ENCODE measurements at places on chromosomes 12 and 14. TPM values are rescaled to one million over a fixed set of nuclear protein-coding genes. Genes with fewer than 3 reads are reported as not detected.

FSCB gene
- total RNA-seq, result not detected

TMEM260 gene
- 18.1 TPM for total RNA-seq

CISTR gene
- total RNA-seq, result not detected

OR9K2 gene
- total RNA-seq, result not detected

KLRD1 gene
- total RNA-seq, result 0.45 TPM

GRCh38 chr14:100146531-100147091 lies 12.8 kb downstream of the DEGS2 start:
- DNase-seq, result no peak

- no peak for DNase-seq
These were observed 13.5 kb upstream of the CMKLR1 start for GRCh38 chr12:108352591-108352990.

Data from astrocyte (in vitro differentiated cells and primary cell).